ENCODE measurements at places on chromosomes 1 and 21. TPM values are rescaled to one million over a fixed set of nuclear protein-coding genes. Genes with fewer than 3 reads are reported as not detected.

Gene CFAP45
- total RNA-seq: 16.7 TPM

Gene VANGL2
- 6.1 TPM for total RNA-seq

- no peaks in the 10 kb centered on the region for H3K36me3 ChIP-seq
- H3K4me3 ChIP-seq: no peak overlapping the region
- no peaks in the 10 kb centered on the region for H3K27me3 ChIP-seq
- no peak overlapping the region for H3K27ac ChIP-seq
Observed at GRCh38 chr1:25828491-25828890, 8.7 kb downstream of the MTFR1L start.

DNA sequence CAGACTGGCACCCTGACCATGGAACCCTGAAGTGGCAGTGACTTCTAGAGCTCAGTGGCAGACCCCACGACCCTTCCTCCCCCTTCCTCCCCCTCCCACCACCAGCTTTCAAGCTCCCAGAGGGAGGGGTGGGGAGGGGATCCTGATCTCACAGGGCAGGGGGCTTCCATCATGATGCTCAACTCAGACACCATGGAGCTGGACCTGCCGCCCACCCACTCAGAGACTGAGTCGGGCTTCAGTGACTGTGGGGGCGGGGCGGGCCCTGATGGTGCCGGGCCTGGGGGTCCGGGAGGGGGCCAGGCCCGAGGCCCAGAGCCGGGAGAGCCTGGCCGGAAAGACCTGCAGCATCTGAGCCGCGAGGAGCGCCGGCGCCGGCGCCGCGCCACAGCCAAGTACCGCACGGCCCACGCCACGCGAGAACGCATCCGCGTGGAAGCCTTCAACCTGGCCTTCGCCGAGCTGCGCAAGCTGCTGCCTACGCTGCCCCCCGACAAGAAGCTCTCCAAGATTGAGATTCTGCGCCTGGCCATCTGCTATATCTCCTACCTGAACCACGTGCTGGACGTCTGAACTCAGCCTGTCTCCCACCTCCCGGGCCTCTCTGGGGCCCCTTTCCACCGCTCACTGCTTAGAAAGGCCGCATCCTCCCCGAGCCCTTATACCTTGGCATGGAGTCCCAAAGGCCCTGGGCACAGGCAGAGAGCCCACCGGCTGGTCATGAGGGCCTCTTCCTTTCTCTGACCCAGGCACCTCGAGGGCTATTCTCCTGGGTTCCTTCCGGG lies 3.9 kb downstream of the NHLH1 start:
- H3K27me3 ChIP-seq: no peaks in the 10 kb centered on the region
- DNase-seq: no peak
- H3K4me3 ChIP-seq: no peak overlapping the region
- no peaks in the 10 kb centered on the region for H3K36me3 ChIP-seq

Gene CD1D
- total RNA-seq: 1.1 TPM

Gene ELAPOR1
- total RNA-seq: 69.6 TPM

Gene RYR2
- total RNA-seq: 7.7 TPM

Gene CYP4Z1
- total RNA-seq: 0.27 TPM

GRCh38 chr1:201226178-201226514 lies 35.5 kb downstream of the IGFN1 start:
- no peaks in the 10 kb centered on the region for H3K36me3 ChIP-seq
- no peaks in the 10 kb centered on the region for H3K4me1 ChIP-seq
- no peaks in the 10 kb centered on the region for H3K27me3 ChIP-seq
- H3K27ac ChIP-seq: no peak overlapping the region
- DNase-seq: no peak

Gene SLC35F3
- not detected for total RNA-seq

Gene KCNA3
- 2.1 TPM for total RNA-seq

DNA sequence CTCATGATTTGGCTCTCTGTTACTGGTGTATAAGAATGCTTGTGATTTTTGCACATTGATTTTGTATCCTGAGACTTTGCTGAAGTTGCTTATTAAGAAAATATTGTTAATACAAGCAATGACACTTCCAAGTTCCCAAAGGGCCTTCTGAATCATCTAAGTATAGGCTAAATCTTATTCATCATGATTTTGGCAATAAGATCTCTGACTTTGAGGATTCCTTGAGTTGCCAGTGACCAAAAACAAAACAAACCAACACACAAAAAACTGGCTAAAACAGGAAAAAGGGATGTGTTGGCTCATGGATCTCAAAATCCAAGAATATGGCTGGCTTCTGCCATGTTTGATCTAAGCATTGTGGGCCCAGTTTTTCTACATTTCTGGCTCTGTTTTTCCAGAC lies 163.4 kb downstream of the HHIPL2 start:
- no peak overlapping the region for H3K4me3 ChIP-seq
- H3K27me3 ChIP-seq: no peaks in the 10 kb centered on the region
- no peak overlapping the region for H3K27ac ChIP-seq
- no peaks in the 10 kb centered on the region for H3K36me3 ChIP-seq
- H3K4me1 ChIP-seq: no peaks in the 10 kb centered on the region

DNA sequence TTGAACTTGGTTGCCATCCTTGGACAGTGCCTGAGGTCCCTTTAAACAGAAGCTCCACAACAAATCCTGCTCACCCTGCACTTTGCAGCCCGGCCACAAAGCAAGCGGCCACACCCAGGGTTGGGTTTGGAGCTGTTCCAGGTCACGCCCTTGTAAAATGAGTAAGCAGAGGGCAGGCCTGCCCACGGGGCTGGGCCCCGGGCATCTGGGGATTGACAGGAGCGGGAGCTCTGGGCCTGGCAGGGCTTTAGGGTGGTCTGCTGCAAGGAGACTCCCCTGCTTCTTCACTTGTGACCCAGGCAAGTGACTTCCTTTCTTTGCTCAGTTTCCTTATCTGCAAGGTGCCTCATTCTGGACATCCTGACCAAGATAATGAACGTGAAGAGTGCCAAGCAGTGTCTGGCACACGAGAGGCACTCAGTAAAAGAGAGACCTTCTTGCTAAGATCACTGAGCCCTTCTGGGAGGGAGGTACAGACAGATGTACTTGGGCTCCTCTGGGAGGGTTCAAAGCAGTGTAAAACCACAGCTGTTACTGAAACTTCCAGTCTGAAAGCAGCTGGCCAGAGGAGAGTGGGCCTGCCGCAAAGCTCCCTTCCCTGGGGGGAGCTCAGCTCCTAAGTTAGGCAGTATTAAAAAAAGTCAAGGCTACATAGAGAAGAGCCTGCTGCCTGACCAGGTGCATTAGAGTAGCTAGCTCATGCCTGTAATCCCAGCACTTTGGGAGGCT lies 2.6 kb downstream of the E2F2 start:
- no peak overlapping the region for H3K27ac ChIP-seq
- DNase-seq: no peak
- H3K27me3 ChIP-seq: no peaks in the 10 kb centered on the region
- H3K4me3 ChIP-seq: no peak overlapping the region
- H3K4me1 ChIP-seq: peaks cover 9% of the 10 kb centered on the region

GRCh38 chr1:162284206-162284955 lies 92.3 kb downstream of the SPATA46 start:
- H3K27ac ChIP-seq: no peak overlapping the region
- no peak overlapping the region for H3K4me3 ChIP-seq
- H3K36me3 ChIP-seq: no peaks in the 10 kb centered on the region
- no peaks in the 10 kb centered on the region for H3K27me3 ChIP-seq
- H3K4me1 ChIP-seq: no peaks in the 10 kb centered on the region

Gene NPR1
- total RNA-seq: 23.6 TPM

- no peak for DNase-seq
- H3K27ac ChIP-seq: no peak overlapping the region
- H3K4me3 ChIP-seq: no peak overlapping the region
- no peaks in the 10 kb centered on the region for H3K27me3 ChIP-seq
Observed at GRCh38 chr1:117295001-117295400, 72.2 kb upstream of the MAN1A2 start.

Gene ANKRD65
- total RNA-seq: 5.9 TPM

DNA sequence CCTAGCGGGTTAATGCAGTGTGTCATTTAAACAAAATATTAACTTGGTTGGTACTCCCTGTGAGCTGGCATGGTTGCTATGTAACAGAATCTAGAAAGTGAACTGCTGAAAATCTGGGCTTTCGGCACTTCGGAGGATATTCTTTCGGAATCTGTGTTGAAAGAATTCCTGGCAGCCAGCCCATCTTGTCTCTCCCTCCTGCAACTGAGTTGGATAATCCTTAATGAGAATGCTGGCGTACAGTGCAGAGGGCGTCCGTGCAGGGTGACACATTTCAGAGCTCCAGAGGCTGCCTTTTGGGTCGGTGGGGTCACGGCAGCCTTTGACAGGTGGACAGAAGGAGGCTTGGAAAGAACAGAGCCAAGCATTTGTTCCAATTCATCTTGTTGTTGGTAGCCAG lies 3.7 kb downstream of the KAZN start:
- H3K27ac ChIP-seq: no peak overlapping the region
- no peaks in the 10 kb centered on the region for H3K27me3 ChIP-seq
- H3K4me3 ChIP-seq: no peak overlapping the region
- DNase-seq: peak; percentile 61

Gene C4BPA
- 1.1 TPM for total RNA-seq

GRCh38 chr1:63867429-63868176 lies 93.8 kb downstream of the ROR1 start:
- H3K36me3 ChIP-seq: no peaks in the 10 kb centered on the region
- no peak overlapping the region for H3K4me3 ChIP-seq
- H3K27me3 ChIP-seq: no peaks in the 10 kb centered on the region
- no peak for DNase-seq
- H3K4me1 ChIP-seq: no peaks in the 10 kb centered on the region

Gene B4GALT2
- total RNA-seq: 36.9 TPM

GRCh38 chr1:64891448-64891825 lies 74.9 kb downstream of the JAK1 start:
- no peaks in the 10 kb centered on the region for H3K27me3 ChIP-seq
- peaks cover 22% of the 10 kb centered on the region for H3K4me1 ChIP-seq
- no peaks in the 10 kb centered on the region for H3K36me3 ChIP-seq
- no peak overlapping the region for H3K27ac ChIP-seq
- H3K4me3 ChIP-seq: no peak overlapping the region

Gene AMY2A
- 0.42 TPM for total RNA-seq

DNA sequence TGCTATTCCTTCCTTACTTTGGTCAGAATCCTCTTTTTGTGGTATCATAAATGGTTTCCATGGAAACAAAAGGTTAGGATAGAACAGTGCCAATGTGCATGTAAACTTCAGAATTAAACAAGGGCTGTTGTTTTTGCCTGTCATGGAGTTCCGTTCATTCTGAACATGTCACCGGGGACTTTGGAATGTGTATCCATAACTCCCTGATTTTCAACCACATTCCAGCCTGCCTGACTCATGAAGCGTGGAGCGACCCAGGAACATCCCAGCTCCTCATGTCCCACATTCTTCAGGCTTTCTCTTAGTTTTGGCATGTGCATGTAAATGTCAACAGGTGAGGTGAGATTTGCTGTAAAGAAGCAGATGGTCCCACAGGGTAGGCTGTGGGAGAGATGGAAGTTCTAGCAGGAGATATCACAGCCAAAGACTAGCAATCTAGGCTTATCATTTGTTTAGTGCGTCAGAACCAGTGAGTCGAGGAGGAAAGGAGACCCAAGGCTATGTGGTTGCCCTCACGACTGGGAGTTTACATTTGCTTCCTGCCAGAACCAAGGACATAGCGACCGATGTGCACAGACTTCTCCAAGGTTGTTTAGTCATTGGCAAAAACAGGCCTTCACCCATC lies 23.0 kb upstream of the DNAJC11 start:
- DNase-seq: peak; percentile 14
- H3K36me3 ChIP-seq: no peaks in the 10 kb centered on the region
- H3K4me1 ChIP-seq: no peaks in the 10 kb centered on the region
- no peak overlapping the region for H3K27ac ChIP-seq

Gene DIRAS3
- total RNA-seq: 75.0 TPM

GRCh38 chr21:43929217-43929971 lies 64.4 kb downstream of the AGPAT3 start:
- H3K4me3 ChIP-seq: no peak overlapping the region
- no peak for DNase-seq
- H3K4me1 ChIP-seq: no peaks in the 10 kb centered on the region
- H3K27me3 ChIP-seq: no peaks in the 10 kb centered on the region

DNA sequence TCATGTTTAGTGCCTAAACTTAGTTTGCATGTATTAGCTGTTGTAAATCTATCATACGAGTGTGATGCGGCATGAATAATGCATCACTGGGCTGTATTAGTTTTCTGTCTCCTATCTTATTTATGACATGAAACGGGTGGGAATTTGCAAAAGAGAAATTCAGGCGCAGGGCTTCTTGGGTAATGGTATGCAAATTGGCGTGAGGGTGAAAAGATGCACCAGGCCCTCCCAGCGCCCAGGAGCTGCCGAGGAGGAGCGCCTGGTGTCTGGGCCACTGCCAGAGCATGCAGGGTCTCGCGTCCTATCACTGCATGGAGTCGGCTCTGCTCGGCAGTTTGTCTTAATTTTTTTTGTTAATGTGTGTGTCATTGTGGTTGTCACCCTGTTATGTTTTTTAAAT lies 82.9 kb upstream of the ACTL8 start:
- DNase-seq: no peak
- no peaks in the 10 kb centered on the region for H3K27me3 ChIP-seq
- H3K36me3 ChIP-seq: no peaks in the 10 kb centered on the region
- no peak overlapping the region for H3K27ac ChIP-seq
- peaks cover 6% of the 10 kb centered on the region for H3K4me1 ChIP-seq
- H3K4me3 ChIP-seq: no peak overlapping the region

DNA sequence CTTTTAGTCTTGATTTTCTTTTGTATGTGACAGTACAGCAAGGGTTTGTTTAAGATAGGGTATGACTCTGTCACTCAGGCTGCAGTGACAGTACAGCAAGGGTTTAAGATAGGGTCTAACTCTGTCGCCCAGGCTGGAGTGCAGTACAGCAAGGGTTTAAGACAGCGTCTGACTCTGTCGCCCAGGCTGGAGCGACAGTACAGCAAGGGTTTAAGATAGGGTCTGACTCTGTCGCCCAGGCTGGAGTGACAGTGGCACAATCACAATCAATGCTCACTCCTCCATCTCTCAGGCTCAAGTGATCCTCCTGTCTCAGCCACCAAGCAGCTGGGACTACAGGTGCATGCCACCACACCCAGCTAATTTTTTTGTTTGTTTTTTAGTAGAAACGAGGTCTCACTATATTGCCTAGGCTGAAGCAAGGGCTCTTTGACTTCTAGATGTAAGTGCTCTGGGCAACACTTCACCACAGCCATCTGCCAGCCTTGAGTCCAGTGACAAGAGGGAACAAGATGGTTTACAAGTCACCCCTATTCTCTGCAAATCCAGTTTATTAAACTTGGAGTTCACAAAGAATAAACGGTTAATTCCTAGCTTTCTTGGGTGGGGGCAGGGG lies 965 bp upstream of the SH2D5 start:
- no peaks in the 10 kb centered on the region for H3K36me3 ChIP-seq
- no peaks in the 10 kb centered on the region for H3K27me3 ChIP-seq
- peak overlapping the region; percentile 36 for H3K4me3 ChIP-seq

Gene MAP10
- 4.0 TPM for total RNA-seq

Gene C1orf141
- total RNA-seq: not detected

DNA sequence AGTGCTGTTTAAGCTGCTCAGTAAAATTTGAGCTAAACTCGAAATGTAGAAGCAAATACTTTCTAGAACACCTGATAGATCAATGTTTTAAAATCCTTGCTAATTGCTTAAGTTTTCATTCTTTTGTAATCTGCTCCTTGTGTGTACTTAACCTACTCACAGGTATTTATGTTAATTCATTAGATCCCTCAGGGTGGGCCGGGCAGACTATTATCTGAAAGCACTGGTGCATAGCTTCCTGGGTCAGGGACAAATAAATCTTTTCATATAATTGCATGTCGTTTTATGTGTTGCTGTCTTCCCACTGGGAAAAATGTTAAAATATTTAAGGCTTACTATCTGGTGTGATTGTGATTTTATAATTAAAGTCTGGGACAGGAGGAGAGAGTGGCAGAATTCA lies 440.5 kb downstream of the SMYD3 start:
- no peaks in the 10 kb centered on the region for H3K36me3 ChIP-seq
- H3K27ac ChIP-seq: no peak overlapping the region
- DNase-seq: no peak
- no peaks in the 10 kb centered on the region for H3K27me3 ChIP-seq
- H3K4me3 ChIP-seq: no peak overlapping the region
